ENCODE measurements at places on chromosomes 7 and 10. TPM values are rescaled to one million over a fixed set of nuclear protein-coding genes. Genes with fewer than 3 reads are reported as not detected.

- no peaks in the 10 kb centered on the region for H3K36me3 ChIP-seq
- DNase-seq, result no peak
- H3K27ac ChIP-seq, result no peak overlapping the region
- no peak overlapping the region for H3K4me3 ChIP-seq
Measured at GRCh38 chr10:122642726-122643605, 56.7 kb downstream of the C10orf120 start.

DNA sequence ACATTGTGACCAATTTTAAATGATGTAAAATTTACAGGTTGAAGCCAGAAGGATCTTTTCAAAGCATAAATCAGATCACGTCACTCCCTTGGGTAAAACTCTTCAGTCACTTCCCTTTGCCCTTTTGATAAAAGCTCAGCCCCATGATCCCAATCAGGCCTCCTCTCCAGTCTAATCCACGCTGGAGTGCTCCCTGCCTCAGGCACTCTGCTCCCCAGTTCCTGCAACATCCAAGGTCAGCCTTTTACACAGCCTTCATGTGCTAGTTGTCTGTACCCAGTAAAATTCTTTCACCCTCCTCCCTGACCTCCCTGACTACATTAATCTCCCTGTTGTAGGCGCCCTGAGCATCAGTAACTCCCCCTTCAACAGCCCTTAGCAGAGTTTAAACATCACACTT, 14.1 kb downstream of the ELMO1 start:
- no peaks in the 10 kb centered on the region for H3K27me3 ChIP-seq
- no peak overlapping the region for H3K4me3 ChIP-seq
- H3K4me1 ChIP-seq, result peaks cover 4% of the 10 kb centered on the region
- DNase-seq, result no peak
- no peak overlapping the region for H3K27ac ChIP-seq
- no peaks in the 10 kb centered on the region for H3K36me3 ChIP-seq

DNA sequence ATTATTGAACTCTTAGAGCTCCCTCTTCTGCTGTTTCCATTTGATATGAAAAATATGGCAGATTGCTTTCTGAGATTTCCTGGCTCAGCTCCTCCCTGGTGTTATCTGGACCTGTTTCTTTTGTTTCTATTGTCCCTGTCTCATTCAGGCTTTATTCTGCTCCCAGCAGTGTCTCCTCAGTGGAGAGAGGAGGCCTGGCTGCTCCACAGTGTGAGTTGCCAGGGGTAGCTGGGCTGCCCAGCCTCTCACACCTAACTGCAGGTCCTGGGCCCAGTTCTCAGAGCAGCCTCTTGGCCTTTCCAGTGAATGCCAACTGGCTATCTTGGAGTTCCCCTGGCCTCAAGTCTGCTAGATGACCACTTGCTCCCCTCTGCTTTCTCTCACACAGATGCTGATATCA, 127.0 kb downstream of the VPS41 start:
- no peaks in the 10 kb centered on the region for H3K36me3 ChIP-seq
- H3K4me1 ChIP-seq, result 0 out of 2 replicates have a peak, but pooled peaks cover 5% of the 10 kb centered on the region

GRCh38 chr7:151430391-151431205, 9.3 kb downstream of the CRYGN start:
- no peak for DNase-seq
- no peaks in the 10 kb centered on the region for H3K36me3 ChIP-seq
- H3K4me1 ChIP-seq, result peaks cover 25% of the 10 kb centered on the region
- no peak overlapping the region for H3K27ac ChIP-seq
- no peak overlapping the region for H3K4me3 ChIP-seq

- H3K36me3 ChIP-seq, result no peaks in the 10 kb centered on the region
- no peaks in the 10 kb centered on the region for H3K27me3 ChIP-seq
- no peak overlapping the region for H3K27ac ChIP-seq
- no peaks in the 10 kb centered on the region for H3K4me1 ChIP-seq
- peak; percentile 10 for DNase-seq
Measured at GRCh38 chr7:81618396-81619014, 151.3 kb downstream of the HGF start.

DNA sequence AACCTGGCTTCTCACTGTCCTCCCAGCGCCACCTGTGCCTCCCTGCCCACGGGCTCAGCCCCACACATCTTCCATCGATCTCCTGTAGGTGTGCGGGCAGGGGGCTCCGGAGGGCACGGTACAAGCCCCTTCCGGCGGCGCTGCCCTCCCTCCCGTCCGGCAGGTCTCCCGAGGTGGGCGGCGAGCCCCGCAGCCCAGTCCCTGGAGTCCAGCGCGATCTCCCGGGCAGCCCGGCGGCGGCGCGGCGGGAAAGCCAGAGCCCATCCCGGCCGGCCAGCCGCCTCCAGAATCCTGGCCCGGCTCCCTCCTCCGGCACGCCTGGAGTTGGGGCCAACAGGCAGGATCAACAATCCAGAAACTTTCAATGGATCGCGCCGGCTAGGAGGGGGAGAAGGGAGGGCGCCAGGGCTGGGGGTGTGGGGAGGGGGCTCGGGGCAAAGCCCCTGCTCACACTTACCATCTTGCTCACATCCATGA, 100.1 kb downstream of the HIP1 start:
- peaks cover 4% of the 10 kb centered on the region for H3K36me3 ChIP-seq
- DNase-seq, result peak; percentile 76
- peaks cover 25% of the 10 kb centered on the region for H3K4me1 ChIP-seq
- no peaks in the 10 kb centered on the region for H3K27me3 ChIP-seq
- H3K27ac ChIP-seq, result peak overlapping the region; percentile 100
- peak overlapping the region; percentile 98 for H3K4me3 ChIP-seq

- H3K4me3 ChIP-seq, result no peak overlapping the region
- no peaks in the 10 kb centered on the region for H3K36me3 ChIP-seq
- H3K4me1 ChIP-seq, result peaks cover 20% of the 10 kb centered on the region
- no peaks in the 10 kb centered on the region for H3K27me3 ChIP-seq
- DNase-seq, result no peak
Measured at GRCh38 chr10:31393844-31394243, 74.8 kb downstream of the ZEB1 start.

DNA sequence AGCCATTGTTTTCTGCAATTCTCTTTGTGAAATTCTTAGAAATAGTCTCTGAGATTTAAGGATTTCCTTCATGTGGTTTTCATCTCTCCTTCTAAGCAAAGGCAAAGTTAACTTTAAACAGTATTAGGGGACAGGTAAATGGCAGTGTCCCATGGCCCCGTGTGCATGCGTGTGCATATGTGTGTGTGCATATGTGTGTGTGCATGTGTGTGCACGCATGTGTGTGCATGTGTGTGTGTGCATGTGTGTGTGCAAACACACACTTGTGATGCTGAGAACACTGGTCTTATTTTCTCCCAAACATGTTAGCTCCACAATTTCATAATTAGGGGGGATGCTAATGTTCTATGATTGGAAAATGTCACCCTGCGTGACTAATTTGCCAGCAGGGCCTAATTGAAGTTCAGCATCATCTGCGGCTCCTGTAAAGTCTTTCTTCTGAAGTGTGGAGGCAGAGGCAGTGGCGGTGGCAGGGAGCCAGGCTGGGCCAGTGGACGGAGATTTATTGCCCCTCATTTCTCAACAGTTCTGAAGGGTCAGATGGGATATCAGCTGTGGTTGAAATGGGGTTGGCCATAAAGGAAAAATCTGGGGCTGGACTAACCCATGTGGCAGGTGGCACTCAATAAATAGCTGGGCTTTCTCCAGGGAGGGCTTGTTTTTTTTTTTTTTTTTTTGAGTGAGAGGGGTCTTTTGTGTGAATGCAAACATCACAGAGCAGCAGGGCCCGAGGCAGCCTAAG, 289.3 kb upstream of the PODXL start:
- H3K4me3 ChIP-seq, result no peak overlapping the region
- H3K4me1 ChIP-seq, result no peaks in the 10 kb centered on the region
- no peak overlapping the region for H3K27ac ChIP-seq
- no peaks in the 10 kb centered on the region for H3K27me3 ChIP-seq
- H3K36me3 ChIP-seq, result no peaks in the 10 kb centered on the region

DNA sequence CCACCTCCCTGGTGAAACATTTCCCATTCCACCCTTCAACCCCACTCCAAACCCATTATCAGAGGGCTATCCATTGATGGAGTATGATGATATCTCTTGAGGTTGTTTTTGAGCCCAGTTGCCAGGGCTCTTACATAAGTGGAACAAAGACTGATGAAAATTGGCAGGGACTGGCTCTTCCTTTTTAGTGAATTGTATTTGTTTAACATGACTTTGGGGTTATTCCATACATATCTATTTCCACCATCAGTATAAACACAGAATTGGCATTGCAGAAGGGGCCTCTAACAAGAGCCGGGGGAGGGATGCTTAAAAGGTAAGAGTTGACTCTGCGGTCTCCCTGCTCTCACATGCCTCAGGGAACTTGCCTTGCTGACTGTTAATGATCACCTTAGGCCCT, 28.9 kb downstream of the FZD1 start:
- DNase-seq, result no peak
- no peaks in the 10 kb centered on the region for H3K27me3 ChIP-seq
- H3K4me3 ChIP-seq, result no peak overlapping the region
- H3K27ac ChIP-seq, result no peak overlapping the region
- no peaks in the 10 kb centered on the region for H3K4me1 ChIP-seq

DNA sequence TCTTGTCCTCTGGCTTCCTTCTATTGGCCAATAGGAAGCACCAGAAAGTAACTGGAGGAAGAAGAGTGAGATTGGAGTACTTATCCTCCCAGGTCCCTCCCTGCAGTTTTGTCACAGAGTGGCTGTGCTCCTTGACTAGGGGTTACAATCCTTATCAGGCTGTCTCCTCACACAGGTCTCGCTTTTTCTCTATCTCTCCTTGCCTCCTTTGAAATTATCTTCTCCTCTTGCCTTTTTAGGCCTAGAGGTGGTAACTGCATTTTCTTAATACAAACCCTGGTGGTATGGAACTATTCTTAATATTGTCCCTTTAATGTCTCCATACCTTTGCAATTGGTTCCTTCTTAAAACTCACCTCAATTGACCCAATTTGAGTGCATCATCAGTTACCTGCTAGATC, 2.7 kb downstream of the PRSS37 start:
- H3K27me3 ChIP-seq, result no peaks in the 10 kb centered on the region
- no peaks in the 10 kb centered on the region for H3K4me1 ChIP-seq
- H3K27ac ChIP-seq, result no peak overlapping the region
- DNase-seq, result no peak
- no peak overlapping the region for H3K4me3 ChIP-seq

GRCh38 chr7:26460351-26461085, 168.9 kb downstream of the SNX10 start:
- no peaks in the 10 kb centered on the region for H3K36me3 ChIP-seq
- H3K4me3 ChIP-seq, result no peak overlapping the region
- no peak overlapping the region for H3K27ac ChIP-seq
- no peaks in the 10 kb centered on the region for H3K4me1 ChIP-seq
- DNase-seq, result no peak

GRCh38 chr10:49410365-49411074, 14.6 kb upstream of the DRGX start:
- H3K36me3 ChIP-seq, result no peaks in the 10 kb centered on the region
- peaks cover 7% of the 10 kb centered on the region for H3K4me1 ChIP-seq
- H3K4me3 ChIP-seq, result no peak overlapping the region
- DNase-seq, result no peak

GRCh38 chr7:131501422-131501821, 55.0 kb downstream of the PODXL start:
- H3K27me3 ChIP-seq, result no peaks in the 10 kb centered on the region
- H3K27ac ChIP-seq, result peak overlapping the region; percentile 91
- DNase-seq, result no peak
- peaks cover 66% of the 10 kb centered on the region for H3K36me3 ChIP-seq
- peaks cover 9% of the 10 kb centered on the region for H3K4me1 ChIP-seq

DNA sequence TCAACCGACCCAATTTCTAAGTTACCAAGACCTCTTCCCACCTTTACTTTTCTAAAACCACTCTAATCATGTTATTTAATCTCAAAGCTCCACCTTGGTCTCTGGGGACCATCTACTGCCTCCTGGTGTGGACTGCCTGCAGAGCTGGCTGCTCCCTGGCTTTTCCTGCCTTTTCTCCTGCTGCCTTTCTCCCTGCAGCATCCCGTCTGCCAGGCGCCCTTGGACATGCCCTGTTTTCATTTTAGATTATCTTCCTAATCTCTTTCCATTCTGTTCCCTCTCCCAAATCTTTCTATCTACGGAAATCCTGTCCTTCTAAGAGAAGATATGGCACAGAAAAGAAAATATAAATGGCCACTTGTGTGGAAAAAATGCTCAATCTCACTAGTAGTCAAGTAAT, 23.1 kb downstream of the TCAF1 start:
- H3K27me3 ChIP-seq, result peaks cover 10% of the 10 kb centered on the region
- no peak overlapping the region for H3K27ac ChIP-seq
- no peaks in the 10 kb centered on the region for H3K36me3 ChIP-seq
- peaks cover 10% of the 10 kb centered on the region for H3K4me1 ChIP-seq

DNA sequence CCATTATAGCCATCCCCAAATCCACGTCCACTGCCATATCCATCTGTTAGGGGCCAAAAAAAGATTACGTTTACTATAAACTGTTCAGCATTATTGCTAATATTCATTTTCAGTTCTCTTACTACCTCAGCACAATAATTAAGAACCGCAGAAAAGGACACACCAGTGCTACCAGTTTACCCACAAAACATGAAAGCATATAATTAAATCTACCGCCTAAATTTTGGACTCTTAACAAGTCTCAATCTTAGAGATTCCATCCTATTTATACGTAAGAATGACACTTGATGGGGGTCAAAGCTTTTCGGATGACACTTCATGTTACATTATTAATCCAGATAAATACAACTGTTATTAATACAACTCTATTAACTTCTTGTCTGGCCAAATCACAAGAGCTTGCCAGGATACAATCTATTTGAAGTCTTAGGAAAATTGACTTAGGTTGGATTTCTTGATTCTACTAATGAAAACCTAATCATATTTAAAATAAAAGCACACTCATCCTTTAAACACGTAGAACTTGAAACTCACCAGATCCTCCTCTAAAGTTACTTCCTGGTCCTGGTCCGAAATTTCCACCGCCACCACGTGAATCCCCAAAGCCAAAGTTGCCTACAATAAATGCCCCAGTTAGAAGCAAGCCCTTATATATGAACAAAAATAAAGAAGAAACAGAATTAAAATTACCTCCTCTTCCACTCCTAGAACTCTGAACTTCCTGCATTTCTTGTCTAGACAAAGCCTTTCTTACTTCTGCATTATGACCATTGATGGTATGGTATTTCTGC, 4.5 kb downstream of the HNRNPA2B1 start:
- H3K36me3 ChIP-seq, result peaks cover 80% of the 10 kb centered on the region
- peak overlapping the region; percentile 71 for H3K4me3 ChIP-seq
- DNase-seq, result no peak
- H3K27me3 ChIP-seq, result no peaks in the 10 kb centered on the region

Gene LRRC18
- not detected for polyA plus RNA-seq

Gene SPAM1
- not detected for polyA plus RNA-seq

Gene MSS51
- 1.1 TPM for polyA plus RNA-seq

Gene DHX32
- polyA plus RNA-seq, result 7.2 TPM

Gene KNDC1
- 1.9 TPM for polyA plus RNA-seq

Gene CPA2
- not detected for polyA plus RNA-seq

Gene SLC29A4
- 6.4 TPM for polyA plus RNA-seq

Gene GFRA1
- 1.2 TPM for polyA plus RNA-seq

Gene LIPF
- not detected for polyA plus RNA-seq
